ENCODE measurements at places on chromosomes 12 and 14.

DNA sequence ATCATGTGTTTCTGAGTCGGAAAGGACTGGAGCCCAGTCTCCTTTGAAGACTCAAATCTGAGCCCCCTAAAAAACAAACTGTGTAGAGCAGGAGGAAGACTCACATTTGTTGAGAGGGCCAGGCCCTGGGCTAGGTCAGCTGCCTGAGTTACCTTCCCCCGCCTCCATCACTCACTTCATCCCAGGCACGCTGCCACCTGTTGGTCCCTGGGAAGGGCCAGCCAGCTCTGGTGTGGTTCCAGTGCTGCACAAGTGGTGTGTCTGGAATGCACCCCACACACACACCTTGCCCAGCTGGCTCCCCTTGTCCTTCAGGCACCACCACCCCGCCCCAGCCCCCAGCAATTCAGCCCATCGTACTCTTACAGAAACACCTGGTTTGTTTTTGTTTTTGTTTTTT lies 9.0 kb downstream of the MVK start:
- no peak for DNase-seq

GRCh38 chr14:28870033-28870564 lies 103.5 kb downstream of the FOXG1 start:
- DNase-seq: no peak

DNA sequence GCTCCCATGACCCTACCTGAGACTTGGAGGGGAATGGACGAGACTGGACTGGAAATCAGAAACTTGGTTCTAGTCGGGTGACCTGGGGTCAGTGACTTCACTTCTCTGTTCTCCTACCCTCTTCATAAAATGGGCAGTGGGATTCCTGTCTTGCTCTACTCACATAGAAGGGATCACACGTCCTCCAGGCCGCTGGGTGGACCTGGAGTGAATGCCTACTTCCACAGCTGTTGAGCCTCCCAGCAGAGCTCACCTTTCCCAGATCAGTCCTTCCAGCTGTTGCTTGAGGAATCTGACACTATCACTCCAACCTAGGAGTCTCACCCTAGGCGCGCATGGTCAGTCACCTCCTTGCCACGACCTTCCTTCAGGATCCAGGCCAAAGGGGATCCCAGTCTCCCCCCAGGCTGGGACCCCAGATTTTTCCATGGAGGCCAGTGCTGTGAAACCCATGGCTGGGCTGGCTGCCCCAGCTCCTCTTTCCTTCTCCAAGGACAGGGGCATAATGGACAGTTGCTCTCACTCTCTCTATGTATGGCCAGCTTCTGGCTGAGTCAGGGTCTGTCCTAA lies 637 bp downstream of the ACVRL1 start:
- DNase-seq: no peak

- no peak for DNase-seq
These were observed 240.8 kb downstream of the ZFP36L1 start for GRCh38 chr14:68552075-68552474.

- DNase-seq: no peak
These were observed 53.7 kb downstream of the ERC1 start for GRCh38 chr12:1044696-1045095.

- no peak for DNase-seq
These were observed 96.3 kb upstream of the HIF1A start for GRCh38 chr14:61598980-61599379.
